HFF-Myc (cell line): ENCODE measurements at places on chromosomes 11 and 22.

DNA sequence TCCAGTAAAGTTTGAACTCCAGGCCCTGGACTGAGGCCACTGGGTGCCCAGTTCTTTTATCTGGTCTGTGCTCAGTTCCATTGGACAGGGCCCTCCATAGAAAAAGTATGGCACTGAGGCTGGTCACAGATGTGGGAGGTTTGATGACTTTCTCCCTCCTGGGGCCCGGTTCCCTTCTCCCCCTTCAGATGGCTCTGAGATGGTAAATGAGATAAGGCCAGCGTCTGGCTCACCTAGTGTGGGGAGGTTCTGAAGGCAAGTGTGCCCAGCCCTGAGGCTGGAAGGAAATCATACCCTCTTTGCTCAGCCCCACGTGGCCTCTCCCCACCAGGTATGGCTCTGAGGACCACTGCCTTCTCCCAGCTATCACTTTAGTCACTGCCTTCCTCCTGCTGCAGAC, 1.5 kb upstream of the CLDN5 start:
- no peak for DNase-seq

- no peak for DNase-seq
These were observed 176.5 kb downstream of the LARGE1 start for GRCh38 chr22:33743756-33744155.

GRCh38 chr11:45915446-45915845, 2.2 kb downstream of the PEX16 start:
- no peak for DNase-seq

DNA sequence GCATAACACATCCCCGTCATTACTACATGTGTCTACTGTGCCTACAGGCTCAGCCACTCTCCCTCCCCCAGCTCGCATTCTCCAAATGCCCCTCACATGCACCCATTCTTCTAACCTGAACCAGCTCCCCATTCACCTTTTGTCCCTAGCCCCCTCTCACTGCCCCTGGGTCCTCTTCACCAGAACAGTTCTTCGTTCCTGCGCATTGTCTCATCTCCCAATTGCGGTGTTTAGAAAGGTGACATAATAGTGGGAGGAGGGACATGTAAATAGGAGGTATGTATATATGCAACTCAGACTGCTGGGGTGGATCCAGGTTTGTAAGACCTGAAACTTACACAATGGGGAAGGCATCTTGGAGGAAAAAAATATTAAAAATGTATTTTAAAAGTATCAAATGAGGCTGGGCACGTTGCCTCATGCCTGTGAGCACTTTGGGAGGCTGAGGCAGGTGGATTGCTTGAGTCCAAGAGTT, 4.7 kb upstream of the VSIG2 start:
- no peak for DNase-seq

GRCh38 chr11:843086-843734, 558 bp downstream of the TSPAN4 start:
- DNase-seq: no peak

GRCh38 chr22:46923394-46923793, 160.9 kb downstream of the TBC1D22A start:
- DNase-seq: no peak

DNA sequence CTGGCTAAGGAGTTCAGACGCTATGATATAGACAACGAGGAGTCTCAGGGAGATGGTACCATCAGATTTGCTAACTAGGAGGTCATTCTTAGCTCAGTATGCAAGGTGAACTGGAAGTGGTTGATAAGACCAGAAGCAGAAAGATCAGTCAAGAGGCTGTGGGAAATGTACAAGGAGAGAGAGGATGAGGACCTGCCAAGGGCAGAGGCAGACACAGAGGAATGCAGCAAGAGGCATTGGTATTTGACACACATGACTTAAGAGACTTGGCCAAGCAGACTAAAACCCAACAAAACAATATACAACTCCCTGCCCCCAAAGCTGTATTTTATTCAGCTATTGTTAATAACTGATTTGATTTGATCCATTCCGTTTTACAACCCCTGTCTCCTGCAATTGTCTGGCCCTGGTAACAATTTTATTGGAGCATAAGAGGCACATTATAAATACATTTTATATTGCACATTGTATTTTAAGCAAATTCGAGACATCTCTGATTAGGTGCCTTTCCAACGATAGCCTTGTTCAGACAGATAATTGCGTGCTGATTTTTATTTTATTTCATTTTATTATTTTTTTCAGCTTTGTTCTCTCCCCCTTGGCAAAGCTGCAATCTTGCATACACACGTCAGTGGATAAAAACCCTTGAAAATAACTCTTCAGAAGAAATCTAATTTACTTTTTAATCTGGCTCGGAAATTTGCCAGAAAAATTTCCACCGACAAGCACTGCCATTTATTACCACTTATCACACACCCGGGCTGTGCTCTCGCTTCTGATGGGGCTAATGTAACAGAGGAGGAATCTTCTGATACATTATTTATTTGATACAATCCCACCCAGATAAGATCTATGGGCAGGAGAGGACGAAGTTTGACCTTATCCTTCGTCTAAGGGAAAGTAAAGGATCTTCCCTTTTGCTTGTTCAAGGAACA, 237.8 kb downstream of the NXPE2 start:
- DNase-seq: no peak

- DNase-seq: no peak
These were observed 639 bp downstream of the CRY2 start for GRCh38 chr11:45847911-45848316.

DNA sequence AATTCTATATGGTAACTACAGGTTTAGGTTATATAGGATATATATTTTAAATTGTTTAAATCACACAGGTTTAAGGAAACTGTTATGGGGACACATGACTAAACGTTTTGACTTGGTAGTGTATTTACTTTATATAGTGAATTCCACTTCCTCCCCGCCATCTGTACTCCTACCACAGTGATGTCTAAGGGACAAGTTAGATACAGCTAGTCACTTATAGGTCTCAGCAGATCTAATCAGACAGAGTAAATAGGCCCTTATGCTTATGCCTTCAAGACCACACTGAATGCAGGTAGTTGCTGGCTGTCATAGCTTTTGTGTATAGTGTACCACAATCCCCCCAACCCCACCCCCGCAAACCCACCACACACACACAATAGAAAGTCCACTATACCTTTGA, 8.2 kb downstream of the SESN3 start:
- no peak for DNase-seq

DNA sequence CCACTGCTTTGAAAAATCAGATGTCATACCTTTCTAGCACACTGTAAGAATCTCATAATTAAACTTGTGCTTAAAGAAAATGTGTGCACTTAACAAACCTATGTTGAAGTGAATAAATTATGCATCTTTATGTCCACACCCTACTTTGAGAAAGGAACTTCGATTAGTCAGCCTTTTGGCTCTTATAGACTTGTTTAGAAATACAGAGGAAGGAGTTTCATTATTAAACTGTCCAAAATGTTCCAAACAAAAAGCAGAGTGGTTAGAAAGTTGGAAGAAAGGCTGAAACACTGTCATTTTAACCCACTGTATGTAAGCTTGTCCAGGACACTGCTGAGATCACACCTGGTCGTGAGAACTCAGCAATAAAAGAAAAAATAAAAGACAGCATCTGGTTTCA, 863.2 kb upstream of the CHORDC1 start:
- no peak for DNase-seq

- DNase-seq: no peak
These were observed 20.0 kb upstream of the CD5 start for GRCh38 chr11:61082062-61082870.

- no peak for DNase-seq
These were observed at the start of gene ASCL2 for GRCh38 chr11:2270322-2271076. TSS of gene ASCL2 (minus strand) at chr11:2270588. CDS start at chr11:2270332, 256 bp downstream.

GRCh38 chr11:129021295-129021694, 78.6 kb upstream of the TP53AIP1 start:
- DNase-seq: no peak

DNA sequence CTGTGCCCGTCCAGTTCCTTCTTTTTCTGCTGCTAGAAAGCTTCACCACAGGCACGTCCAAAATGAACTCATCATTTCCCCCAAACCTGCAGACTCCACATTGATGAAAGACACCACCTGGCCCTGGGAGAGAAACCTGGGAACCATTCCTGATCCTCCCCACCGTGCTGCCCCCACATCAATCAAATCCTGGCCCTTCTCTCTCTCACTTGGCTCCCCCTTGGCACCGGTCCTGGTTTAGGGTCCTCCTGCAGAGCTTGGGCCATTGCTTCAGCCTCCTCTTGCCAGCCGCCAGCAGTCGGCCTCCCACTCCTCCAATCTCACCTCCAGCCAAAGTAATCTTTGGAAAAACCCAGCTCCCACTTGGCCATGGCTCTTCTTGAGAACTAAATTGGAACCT, 38.5 kb downstream of the RIBC2 start:
- DNase-seq: no peak

- no peak for DNase-seq
These were observed 108.4 kb upstream of the SLC22A12 start for GRCh38 chr11:64482588-64482987.

DNA sequence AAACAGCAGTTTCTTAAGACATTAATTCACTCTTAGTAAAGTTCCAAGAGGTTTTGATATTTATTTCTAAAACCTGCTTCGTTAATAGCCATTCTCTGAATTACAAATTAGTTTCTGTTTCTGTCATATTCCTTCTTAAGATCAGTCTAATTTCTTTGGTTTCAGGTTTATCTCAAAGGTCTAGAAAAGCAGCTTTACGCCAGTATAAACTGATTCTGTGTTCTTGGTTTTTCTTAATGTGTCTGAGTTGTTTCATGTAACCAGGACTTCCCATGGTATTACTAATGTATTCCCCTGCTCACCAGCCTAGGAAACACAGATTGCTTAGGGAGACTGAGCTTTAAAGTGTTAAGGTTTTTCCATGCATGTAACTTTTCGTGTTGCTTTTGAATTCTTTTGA, 6.8 kb upstream of the ACY3 start:
- no peak for DNase-seq

DNA sequence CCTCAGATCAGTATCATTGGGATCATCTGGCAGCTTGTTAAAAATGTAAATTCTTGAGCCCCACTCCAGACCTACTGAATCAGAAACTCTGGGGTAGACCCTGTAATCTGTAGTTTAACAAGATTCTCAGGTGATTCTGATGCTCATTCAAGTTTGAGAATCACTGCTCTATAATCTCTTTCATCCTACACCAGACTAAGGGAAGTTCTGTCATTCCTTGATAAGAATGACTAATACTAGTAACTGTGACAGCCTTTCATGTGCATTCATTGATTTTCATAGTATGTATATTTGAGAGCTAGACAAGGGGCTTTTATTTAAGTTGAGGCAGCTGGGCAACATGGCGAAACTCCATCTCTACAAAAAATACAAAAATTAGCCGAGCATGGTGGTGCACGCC, 30.0 kb downstream of the NAT10 start:
- DNase-seq: no peak

DNA sequence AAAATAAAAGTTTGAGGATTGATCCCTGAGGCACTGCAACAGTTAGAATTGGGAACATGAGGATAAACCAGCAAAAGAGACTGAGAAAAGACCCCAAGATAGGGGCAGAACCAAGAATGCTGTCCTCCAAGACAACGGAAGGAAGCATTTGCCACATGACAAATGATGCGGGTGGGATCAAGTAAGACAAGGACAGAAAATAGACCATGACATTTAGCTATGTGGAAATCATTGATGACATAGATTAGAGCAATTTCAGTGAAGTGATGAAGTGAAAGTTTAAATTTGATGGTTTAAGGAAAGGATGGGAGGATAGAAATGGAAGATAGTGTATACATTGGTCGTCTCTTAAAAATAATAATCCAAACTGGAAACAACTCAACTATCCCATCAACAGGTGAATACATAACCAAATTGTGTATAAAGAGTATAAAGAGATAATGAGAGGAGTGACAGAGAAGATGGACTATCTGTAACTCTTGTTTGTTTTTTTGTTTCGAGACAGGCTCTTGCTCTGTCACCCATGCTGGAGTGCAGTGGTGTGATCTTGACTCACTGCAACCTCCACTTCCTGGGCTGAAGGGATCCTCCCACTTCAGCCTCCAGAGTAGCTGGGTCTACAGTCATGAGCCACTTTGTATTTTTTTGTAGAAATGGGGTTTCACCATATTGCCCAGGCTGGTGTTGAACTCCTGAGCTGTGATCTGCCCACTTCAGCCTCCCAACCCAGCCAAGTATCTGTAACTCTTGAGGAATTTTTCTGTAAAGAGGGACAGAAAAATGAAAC, 48.7 kb upstream of the FDX1 start:
- DNase-seq: no peak

DNA sequence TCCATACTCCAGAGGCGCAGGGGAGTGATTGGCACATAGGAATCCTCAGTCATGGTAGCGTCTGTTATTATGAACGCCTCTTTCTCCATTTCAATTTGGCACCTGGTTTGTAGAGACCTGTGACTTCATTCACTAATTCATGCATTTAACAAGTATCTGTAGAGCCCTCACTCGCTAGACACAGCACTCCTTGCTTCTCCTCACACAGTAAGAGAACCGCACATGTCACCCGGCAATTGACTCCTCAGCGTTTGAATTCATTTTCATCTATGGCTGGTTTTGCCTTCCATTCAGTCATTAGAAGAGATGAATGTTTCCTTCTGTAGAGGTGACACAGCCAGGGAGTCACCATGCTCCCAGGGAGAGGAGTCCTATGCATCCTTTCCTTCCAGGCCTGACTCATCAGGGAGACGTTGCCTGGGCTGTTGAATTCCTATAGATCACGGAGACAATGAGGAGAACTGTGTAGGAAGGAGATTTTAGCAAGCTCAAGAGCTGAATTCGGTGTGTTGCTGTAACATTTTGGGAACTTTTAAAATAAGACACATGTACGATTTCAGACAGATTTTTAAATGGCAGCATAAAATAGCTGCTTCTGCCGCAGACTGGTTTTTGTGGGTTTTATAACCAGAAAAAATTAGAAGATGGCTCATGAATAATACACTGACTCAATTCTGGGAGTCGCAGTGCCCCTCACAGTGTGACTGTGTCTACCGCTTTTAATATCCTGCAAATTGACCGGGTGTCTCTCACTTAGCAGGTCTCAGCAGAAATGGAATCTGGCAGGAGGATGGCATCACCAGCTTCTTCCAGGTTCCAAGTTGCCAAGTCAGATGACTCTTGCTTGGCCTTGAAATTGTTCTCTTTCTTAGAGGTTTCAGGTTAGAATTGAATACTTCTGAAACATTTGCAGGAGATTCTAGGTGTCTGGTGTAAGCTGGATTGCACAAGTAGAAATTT, 44.4 kb upstream of the CLMP start:
- no peak for DNase-seq

DNA sequence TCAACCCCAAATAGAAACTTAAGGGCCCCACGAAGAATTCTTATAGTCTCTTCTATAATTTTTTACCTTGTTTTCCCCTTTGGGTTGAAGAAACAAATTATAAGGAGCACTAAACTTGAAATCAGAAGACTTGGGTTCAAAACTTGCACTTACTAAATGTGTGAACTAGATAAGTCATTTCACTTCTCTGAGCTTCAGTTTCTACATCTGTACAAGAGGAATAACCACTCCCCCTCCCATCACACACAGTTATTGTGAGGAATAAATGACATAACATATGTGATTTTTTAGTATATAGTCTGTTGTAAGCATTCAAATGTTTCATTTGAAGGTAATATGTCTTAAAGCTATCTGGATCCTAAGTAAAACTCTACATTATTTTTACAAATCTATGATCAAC, 78.8 kb downstream of the LIF start:
- no peak for DNase-seq
